T-helper 17 cell (primary cell): ENCODE measurements at places on chromosomes 13 and 19.
A peak's percentile ranks its signal among the peaks of the same experiment; 100 is the strongest.

DNA sequence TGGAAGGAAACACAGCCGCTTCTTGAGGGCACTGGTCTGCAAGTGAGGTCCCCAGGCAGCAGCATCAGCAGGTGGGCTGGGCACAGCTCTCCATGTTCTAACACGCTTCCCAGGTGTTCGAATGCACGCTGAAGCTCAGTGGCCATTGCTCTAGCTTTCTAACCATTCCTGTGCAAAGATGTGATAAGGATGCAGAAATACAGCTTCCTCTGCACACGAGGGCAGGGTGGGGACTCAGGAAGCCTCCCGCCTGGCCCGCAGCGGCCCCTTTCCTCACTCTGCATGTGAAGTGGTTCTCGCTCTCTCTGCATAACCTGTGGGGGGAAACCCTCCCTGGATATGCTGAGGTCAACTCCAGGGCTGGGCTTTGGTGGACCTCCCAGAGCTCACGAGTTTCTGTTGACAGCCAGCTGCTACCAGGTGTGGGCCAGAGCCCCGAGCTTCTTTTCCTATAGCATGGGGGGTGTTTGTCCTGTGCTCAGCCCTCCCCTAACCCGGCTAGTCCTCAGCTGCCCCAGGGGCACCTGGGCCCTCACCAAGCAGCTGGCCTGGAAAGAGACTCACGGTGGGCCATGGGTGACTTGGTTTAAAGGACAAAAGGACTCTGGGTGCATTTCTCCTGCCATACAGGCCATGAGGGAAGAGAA lies 168.2 kb downstream of the TEX29 start:
- no peaks in the 10 kb centered on the region for H3K4me1 ChIP-seq
- no peaks in the 10 kb centered on the region for H3K36me3 ChIP-seq
- peaks cover 16% of the 10 kb centered on the region for H3K27me3 ChIP-seq
- no peak overlapping the region for H3K4me3 ChIP-seq
- DNase-seq = no peak

- peaks cover 9% of the 10 kb centered on the region for H3K4me1 ChIP-seq
- no peak overlapping the region for H3K27ac ChIP-seq
- DNase-seq = no peak
- no peak overlapping the region for H3K4me3 ChIP-seq
- peaks cover 9% of the 10 kb centered on the region for H3K36me3 ChIP-seq
These were observed 15.5 kb downstream of the SETDB2 start for GRCh38 chr13:49459580-49459979.

DNA sequence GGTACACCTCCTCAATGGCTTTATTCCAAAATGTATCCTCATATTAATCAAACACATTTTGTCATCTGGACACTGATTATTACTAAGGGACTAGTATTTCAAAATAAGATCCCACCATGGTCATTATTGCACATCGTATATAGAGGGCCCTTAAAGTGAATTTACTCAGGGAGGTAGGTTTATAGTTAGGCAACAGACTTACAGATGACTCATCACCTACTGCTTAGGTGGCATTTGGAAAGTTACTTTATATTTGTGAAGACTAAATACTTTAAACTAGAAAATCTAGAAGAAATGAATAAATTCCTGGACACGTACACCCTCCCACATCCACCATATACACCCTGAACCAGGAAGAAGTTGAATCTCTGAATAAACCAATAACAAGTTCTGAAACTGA lies 353.0 kb downstream of the KCTD12 start:
- no peak overlapping the region for H3K4me3 ChIP-seq
- no peaks in the 10 kb centered on the region for H3K4me1 ChIP-seq
- H3K27me3 ChIP-seq = peaks cover 16% of the 10 kb centered on the region
- H3K27ac ChIP-seq = no peak overlapping the region
- no peak for DNase-seq

DNA sequence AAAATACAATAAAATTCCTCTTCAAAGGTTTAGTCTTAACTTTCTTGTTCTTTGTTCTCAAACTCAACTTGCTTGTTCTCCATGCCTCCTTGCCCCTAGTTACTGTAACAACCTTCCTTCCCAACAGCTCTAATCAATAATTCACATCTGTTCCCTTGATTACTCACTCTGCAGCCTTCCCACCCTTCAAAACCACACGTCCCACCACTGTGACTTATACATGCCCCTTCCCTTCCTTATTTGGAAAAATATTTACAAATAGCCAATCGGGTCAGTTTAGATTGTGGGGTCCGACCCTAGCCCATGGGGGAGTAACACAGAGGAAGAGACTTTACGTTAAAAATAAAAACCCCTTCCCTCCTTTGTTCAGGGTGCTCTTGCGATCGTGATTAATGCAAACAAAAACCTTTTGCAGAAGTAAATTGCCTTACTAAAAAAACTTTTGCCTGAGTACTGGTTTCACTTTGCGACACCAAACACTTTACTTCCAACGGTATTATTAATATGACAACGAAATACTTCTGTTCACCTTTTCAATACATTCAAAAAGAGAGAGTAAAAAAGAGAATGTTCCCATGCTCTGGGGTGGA lies 512 bp upstream of the ZNF93 start:
- no peaks in the 10 kb centered on the region for H3K27me3 ChIP-seq
- H3K36me3 ChIP-seq = peaks cover 3% of the 10 kb centered on the region
- peak overlapping the region; percentile 93 for H3K27ac ChIP-seq
- peaks cover 11% of the 10 kb centered on the region for H3K4me1 ChIP-seq
- H3K4me3 ChIP-seq = peak overlapping the region; percentile 97

DNA sequence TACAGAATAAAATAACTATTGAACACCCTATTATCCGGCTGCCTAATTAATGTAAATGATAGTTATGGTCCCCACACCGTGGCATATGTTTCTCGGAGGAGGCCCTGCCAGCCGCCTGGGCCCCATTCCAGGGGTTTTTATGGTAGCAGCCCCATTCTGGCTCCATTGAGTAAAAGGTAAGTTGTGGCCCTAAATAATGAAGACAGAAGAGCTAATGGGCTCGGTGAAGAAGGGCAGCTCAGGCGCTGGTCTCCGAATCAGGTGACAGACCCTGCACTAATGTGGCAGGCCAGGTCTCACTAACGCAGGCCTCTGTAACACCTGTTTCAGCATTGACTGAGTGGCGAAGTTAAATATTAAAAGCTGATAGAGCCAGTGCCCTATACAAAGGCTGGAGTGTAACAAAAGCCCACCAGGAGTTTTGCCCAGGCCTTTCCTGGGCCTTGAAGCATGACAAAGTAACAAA lies 19.1 kb downstream of the POP4 start:
- H3K36me3 ChIP-seq = no peaks in the 10 kb centered on the region
- no peak for DNase-seq
- H3K4me1 ChIP-seq = peaks cover 45% of the 10 kb centered on the region
- H3K4me3 ChIP-seq = no peak overlapping the region
- H3K27ac ChIP-seq = peak overlapping the region; percentile 72

DNA sequence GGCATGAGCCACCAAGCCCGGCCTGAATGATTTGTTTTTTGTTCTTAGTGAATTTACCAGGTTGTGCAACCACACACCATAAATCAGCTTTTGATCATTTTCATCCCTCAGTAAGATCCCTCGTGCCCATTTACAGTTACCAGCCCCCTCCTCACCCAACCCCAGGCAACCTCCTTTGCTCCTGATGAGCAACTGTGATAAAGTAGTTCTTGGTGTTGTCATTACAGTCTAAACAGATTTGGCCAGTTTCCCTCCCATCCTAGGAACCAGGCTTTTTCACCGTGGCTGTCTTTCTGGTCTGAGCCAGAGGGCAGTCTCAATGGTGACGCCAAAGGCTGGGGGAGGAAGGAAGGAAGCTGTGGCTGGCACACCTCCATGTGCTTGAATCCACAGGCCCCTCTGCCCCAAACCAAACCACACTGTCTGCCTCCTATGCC lies 61.2 kb upstream of the WDFY2 start:
- H3K36me3 ChIP-seq = no peaks in the 10 kb centered on the region
- H3K4me3 ChIP-seq = no peak overlapping the region
- DNase-seq = no peak

DNA sequence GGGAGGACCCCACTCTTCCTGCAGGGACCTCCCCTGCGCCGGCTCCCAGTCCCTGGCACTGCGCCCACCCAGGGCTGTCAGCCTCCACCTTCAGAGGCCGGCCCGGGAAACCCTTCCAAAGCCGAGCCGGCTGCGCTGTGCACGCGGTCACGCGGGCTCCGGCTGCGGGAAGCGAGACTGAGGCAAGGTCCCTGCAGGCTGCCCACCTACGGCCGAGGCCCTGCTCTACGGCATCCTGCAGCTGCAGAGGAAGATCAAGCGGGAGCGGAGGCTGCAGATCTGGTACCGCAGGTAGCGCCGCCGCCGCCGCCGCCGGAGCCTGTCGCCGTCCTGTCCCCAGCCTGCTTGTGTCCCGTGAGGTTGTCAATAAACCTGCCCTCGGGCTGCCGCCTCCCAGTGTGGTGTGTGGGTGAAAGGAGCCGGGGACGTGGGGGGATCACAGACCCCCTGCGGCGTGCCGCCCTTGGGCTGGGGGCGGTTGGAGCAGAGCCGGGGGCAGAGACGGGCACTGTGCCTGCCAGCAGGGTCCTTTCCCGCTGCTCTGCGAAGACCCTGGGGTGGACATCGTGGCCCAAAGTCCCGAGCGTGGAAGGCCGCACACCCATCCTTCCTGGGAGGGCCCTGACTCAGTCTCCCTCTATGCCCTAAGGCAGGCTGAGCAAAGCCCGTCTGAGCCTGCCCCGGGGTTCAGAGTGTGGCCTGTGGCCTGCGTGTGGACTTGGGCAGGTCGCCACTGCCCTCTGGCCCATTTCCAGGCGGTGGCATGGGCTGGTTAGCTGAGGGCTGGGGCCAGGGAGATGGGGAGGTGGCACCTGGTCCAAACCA lies 5.9 kb downstream of the GAMT start:
- no peaks in the 10 kb centered on the region for H3K27me3 ChIP-seq
- H3K36me3 ChIP-seq = no peaks in the 10 kb centered on the region
- DNase-seq = no peak

- no peaks in the 10 kb centered on the region for H3K36me3 ChIP-seq
- H3K27me3 ChIP-seq = peaks cover 16% of the 10 kb centered on the region
- H3K4me1 ChIP-seq = no peaks in the 10 kb centered on the region
- no peak overlapping the region for H3K27ac ChIP-seq
- no peak overlapping the region for H3K4me3 ChIP-seq
These were observed 20.2 kb downstream of the CD70 start for GRCh38 chr19:6570764-6571163.
